ENCODE measurements at places on chromosomes 13 and 19.

DNA sequence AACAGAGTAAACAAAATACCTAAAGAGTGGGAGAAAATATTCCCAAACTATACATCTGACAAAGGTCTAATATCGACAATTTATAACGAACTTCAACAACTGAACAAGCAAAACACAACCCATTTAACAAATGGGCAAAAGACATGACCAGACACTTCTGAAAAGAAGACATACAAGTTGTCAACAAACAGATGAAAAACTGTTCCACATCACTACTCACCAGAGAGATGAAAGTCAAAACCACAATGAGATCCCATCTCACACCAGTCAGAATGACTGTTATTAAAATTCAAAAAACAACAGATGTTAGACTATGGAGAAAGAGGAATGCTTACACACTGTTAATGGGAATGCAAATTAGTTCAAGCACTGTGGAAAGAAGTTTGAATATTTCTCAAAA, 233.8 kb upstream of the EDNRB start:
- no peak for DNase-seq

GRCh38 chr19:28652765-28653164, 560.2 kb downstream of the UQCRFS1 start:
- DNase-seq, result no peak

- DNase-seq, result no peak
These were observed 10.4 kb downstream of the GP6 start for GRCh38 chr19:55027472-55028337.

DNA sequence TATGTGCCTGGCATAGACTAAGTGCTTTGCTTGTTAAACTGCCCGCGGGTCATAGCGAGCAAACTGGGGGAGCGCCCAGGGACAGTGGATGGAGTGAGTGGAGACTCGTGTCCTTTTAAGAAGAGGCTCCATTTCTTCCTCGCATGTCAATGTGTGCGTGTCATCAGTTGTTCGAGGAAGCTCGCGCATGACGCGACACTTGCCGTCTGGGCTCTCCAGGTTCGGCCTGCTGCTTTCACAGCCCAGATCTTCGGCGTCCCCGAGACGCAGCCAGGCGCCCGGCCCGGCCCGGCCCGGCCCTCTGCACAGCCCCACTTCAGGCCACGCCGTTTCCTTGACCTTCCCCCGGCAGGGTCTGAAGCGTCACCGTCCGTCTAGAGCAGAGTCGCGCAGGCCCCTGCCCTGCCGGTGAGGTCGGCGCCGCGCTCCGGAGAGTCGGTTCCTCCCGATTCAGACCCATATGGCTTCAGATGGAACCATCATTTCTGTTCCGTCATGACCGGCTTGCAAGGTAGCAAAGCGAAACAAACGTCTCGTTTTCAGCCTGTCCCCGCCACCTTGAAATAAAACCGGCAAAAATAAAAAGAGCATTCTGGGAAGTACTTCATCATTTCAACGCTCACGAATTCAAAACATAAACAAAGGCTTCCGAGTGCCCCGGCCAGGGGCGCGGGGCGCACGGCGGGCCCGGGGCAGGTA, 599 bp upstream of the ARHGEF7 start:
- no peak for DNase-seq

DNA sequence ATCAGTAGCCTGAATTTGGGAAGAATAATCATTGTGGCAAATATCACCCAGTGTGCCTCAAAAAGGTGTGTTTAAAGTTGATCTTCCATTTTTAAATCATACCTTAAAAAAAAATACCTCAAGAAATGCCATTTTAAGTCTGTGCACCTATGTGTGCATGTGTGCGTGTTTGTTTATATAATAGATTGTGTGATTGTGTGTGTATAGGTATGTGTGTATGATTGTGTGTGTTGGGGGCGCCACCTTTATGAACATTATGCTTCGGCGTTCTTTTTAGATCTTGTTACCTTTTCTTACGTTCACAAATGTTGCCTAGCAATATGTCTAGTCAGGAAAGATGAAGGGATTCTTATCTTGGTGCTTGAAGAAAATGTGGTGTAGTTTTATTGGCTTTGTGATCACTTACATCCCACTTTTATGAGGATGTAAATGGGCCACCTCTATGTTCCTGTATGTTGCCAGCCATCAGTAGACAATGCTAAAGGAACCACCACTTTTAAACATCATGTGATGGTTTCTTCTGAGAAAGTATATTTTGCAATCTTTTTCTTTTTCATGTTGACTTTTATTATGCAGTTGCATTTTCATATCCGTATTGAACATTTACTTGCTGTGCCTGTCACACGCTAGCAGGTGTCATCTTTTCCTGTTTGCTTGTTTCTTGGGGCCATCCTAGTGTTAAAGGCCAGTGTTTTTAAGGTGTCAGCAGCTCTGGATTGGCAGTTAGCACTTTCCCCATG, 2.2 kb upstream of the IRS2 start:
- DNase-seq, result no peak

DNA sequence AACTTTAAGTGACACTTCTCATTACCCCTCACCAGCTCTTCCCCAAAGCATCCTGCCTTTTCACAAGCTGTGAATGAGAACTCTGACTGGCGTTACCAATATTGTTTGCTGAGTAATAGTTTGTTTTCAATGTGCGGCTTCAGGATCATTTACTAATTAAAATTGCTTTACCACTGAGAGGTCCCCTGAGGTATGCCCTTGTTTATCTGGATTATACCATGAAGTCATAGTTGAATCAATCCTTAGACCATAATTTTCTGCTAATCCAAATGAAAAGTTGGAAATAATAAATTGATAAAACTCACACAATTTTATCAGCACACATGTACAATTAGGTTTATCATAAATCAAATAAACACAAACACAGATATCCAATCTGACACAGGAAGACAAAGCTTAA, 568.8 kb downstream of the PCDH9 start:
- no peak for DNase-seq

DNA sequence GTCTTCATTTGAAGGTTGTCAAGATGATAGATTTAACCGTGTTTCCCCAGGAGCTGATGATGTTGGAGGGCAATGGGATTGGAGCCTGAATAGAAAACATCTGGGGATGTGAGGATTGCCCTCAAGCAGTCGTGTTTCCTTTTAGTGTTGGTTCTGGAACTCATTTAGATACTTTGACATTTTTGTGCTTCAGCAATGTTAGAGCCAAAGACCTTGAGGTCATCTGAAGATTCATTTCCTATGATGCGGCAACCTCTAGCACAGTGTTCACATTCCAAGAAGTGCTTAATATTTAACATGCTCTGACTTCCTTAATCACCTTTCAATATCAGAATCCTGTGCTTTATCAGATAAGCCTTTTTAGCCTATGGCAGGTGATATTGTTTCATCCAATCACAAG, 82.7 kb downstream of the SLC10A2 start:
- no peak for DNase-seq

DNA sequence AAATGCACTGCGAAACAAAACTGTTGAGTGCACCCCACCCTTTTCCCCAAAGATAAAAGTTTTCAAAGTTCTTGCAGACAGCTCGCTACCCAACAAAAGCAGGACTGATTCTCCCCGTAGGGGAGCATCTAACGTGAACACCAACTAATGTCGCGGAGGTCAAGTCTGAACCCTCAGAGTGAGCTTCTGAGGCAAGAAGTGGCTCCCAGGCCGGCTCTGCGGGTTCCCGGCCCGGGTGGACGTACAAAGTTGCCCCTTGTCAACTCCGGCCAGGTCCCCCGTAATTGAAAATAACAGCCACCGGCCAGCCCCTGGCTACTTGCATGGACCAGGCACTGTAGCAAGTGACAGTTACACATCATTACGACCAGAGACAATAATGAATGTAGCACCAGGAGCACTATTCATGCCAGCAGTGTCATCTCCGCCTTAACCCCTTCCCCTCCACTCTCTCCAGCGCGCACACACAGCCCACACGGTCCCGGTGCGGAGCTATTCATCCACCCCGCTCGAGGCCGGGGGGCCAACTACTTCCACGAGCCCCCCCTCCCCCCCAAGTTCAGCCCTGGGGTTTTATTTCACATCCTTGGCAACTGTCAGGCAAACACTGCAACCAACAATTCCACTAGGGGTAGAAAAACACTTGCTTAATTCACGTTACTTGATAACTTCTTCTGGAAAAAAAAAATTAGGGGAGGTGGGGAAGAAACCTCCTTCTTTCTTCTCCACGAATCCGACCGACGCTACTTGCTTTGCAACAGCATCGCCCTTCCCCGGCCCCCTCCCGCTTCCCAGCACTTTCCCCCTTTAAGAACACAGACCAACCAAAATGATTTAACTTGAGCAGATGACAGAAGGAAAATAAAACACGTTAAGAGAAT, 1.2 kb downstream of the KLF12 start:
- DNase-seq, result peak; percentile 2

DNA sequence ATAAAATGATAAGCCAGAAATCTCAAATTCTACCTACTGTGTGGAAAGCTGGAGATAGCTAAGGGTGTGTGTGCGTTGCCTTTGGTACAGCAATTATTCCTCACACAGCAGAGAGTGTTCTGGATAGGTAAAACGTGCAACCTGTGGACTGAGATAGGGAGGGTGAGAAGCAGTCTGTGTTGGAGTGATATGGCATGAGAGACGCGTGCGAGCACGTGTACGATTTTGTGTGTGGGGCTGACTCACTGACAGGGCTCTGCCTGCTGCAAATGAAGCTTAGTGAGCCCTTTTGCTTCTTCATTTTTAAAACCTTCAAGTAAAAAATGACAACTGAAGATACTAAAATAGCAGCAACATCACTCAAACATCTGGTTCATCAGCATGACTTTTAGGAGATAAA, 35.7 kb upstream of the SLC10A2 start:
- no peak for DNase-seq

- no peak for DNase-seq
These were observed 73.7 kb upstream of the LRCH1 start for GRCh38 chr13:46479283-46479682.

DNA sequence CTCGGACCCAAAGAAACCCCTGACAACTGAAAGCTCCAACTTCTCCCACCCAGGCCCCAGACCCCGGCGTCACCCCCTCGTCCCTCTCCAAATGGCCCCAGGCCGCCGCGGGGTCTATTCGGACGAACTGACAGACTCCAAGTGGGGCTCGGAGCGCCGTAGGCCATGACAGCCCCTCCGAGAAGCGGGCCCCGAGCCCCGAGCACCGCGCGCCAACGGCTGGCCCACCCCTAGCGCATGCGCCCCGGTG, 360 bp downstream of the DDX39A start:
- DNase-seq, result peak; percentile 75

DNA sequence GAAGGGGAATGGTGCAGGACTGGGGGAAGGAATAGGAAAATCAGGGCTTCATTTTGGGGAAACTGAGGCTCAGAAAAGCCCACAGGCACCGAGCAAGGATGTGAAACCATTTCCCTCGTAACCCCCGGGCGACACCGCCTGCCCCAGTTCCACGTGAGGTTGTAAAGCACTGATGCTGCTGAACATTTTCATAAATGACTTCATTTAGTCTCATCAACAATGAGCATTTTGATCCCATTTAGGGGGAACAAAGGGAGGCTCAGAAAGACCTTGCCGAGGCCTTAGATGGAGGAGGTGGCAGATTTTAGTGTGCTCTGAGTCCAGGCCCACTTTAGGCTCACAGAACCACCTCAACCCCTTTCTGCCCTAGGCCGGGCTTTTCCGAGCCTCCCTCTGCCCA, 20.5 kb upstream of the FBXO27 start:
- DNase-seq, result no peak

DNA sequence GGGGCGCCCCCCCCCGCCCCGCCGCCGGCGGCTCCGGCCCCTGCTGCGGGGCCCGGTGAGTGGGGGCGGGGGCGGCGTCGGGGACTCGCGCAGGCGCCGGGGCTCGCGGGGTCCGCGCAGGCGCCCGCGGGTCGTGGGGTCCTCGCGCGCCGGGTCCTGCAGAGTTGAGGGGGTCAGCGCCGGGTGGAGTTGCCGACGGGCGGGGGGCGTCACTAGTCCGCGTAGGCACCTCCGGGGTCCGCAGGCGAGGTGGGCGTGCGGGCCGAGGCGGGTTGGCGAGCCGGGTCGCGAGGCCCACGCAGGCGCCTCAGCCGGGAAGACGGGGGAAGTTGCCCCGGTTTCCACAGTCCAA, 365 bp downstream of the PPP6R1 start:
- no peak for DNase-seq

DNA sequence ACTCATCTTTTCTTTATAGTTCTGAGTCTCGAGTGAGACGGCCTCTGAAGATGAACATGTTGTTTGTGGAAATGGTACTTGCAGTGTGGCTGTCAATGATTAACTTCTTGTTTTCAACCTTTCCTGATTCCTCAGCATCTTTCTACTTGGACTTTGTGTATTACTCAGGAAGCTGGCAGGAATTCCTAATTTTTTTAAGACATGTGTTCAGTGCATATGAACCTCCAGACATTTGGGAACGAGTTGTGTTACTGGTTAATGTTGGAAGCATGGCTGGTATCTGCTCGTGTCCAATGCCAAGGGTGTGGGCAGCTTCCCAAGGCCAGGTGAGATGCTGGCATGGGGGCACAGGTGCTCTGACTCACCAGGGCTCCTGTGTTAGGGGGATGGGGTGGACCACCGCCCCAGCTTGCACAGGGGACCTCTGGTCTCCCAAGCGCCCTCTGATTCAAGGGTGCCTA, 61.1 kb upstream of the MCF2L start:
- no peak for DNase-seq

GRCh38 chr13:78309497-78310180, 293.7 kb downstream of the POU4F1 start:
- DNase-seq, result no peak

DNA sequence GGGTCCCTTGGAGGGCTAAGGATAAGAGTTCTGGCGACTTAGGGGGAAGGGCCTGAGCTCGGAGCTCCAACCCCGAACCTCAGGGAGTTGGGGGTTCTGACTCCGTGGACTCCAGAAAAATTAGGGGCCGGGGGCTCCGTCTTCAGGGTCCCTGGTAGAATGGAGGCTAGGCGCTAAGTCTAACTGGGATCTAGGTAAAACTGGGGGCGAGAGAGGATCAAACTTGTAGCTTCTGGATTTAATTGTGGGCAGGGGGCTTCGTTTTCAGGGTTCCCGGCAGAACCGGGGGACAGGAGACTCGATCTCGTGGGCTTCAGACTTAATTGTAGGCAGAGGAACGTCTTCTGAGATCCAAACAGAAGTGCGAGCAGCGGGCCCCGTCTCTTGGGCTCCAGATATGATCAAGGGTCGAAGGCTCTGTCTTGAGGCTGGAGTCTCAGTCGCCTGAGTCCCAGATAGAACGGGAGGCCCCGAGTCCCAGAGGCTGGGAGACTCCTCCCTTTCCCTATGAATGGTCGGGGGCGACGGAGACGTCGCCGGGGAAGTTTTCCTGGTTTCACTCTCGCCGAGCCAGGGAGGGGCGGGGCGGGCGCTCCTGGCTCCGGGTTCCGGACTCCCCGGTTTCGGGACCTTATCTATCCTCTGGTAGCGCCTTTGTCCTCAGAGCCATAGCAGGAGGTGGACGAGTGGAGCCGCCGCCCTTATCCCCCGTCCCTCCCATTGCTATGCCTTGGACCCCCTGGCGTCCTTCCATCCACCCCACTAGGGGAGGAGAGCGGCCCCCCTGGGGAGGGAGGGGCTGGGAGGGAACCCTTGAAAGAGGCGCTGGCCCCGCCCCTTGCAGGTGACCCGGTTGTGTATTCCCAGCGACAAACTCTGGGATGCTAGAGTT, 1.3 kb downstream of the NECTIN2 start:
- peak; percentile 64 for DNase-seq

DNA sequence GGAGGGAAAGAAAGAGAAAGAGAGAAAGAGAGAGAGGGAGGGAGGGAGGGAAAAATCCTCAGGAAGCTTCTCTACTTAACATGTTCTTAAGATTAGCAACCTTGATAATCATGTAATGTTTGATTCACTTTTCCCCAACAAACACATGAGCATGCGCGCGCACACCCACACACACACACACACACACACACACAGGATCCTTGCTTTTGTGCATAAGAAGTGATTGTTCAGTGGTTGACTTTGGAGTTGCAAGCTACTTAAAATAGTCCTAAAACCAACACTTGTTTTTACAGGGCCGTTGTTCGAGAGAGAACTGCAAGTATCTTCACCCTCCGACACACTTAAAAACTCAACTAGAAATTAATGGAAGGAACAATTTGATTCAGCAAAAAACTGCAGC, 100.0 kb upstream of the RAP2A start:
- no peak for DNase-seq

Data from A549 (cell line).